ENCODE measurements at places on chromosomes 1 and 21.

GRCh38 chr1:220652995-220653394 lies 37.2 kb upstream of the C1orf115 start:
- no peak for DNase-seq

DNA sequence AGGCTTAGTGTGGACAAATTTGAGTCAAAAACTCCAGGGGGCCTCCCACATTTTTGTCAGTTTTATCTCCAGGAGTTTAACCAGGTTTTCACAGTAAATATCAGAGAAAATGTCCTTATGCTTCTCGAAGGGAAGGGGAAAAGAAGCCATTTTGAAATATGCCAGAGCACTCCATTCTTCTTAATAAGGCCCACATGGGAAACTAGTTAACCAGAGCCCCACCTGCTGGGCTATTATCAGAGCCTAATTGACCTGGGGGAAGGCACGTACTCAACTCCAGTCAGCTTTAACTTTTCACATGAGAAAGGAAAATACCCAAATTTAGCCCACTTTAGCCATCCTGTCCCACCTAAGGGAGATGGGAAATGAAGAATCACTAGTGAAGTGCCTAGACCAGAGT lies 296.3 kb downstream of the PTBP2 start:
- no peak for DNase-seq

DNA sequence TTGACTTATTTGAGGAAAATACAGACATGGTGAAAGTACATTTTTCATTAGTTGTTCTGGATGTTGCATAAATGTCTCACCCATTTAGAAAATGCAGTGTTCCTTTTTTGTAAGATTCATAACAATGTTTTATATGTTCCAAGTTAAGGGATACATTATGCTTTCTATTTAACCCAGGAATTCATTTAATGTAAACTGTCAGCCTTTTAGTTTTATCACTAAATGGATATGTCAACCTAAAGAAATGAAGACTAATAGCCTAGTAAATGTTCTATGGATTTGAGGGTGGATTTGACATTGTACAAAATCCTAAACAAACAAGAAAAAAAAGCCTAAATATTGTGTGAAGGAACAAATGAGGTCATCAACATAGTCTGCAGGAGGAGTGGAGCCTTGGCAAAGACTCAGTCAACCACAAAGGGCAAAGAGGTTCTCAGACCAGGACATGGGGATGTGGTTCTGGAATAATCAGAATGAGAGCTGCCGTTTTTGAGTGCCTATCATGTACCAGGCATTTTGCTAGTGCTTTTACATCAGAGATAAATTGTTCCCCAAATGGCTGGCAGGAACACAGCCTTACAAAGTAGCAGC lies 8.8 kb upstream of the INSL5 start:
- no peak for DNase-seq

GRCh38 chr1:113981962-113982931 lies 3.0 kb downstream of the OLFML3 start:
- no peak for DNase-seq

DNA sequence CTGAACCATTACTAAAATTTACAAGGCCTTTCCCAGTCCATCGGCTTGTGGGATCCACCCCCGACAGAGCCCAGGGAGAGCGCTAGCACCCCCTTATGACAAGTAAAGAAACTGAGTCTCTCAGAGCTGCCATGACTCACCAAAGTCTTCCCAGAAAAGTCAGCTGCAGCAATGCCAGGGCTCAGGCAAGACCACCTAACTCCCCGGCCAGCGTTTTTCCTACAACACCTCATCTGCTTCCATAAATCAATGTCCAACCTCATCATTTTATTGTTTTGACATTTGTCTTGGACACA lies 15.0 kb downstream of the DHCR24 start:
- DNase-seq = no peak

GRCh38 chr1:62335656-62336055 lies 16.4 kb upstream of the KANK4 start:
- DNase-seq = no peak

DNA sequence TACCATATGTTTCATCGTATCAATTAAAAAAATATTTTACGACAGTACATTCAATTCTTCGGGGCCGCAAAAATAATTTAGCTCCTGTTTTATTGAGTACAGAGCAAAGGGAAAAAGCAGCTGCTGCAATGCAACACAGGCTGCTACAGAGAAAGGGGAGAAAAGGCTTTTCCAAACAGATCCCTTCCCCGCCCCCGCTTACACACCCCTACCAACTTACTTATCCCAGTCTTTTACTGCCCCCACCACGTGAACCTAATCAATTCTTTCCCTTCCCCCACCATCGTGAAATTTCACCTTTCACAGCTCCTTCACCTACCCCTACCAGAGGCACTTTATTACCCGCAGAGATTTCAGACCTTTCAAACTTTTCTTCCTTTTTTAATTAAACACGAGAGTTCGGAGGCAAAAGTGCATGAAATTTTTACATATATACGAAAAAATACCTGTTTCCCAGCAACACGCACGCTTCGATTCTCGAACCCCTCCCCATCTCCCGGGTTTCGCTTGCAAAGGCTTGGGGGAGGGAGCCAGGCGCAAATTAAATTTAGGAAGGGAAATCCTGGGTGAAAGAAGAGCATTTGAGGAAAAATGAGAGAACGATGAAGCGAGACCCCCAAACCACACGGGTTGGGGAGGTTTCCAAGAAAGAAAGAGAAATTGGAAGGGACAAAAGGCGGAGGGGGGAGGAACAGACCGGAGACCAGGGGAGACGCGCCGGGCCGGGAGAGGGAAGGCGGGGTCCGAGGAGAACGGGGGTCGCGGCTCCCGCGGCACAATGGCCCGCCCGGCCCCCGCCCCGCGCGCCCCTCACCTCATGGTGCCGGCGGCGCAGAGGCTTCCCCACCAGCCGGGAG lies 823 bp downstream of the ENAH start:
- no peak for DNase-seq

DNA sequence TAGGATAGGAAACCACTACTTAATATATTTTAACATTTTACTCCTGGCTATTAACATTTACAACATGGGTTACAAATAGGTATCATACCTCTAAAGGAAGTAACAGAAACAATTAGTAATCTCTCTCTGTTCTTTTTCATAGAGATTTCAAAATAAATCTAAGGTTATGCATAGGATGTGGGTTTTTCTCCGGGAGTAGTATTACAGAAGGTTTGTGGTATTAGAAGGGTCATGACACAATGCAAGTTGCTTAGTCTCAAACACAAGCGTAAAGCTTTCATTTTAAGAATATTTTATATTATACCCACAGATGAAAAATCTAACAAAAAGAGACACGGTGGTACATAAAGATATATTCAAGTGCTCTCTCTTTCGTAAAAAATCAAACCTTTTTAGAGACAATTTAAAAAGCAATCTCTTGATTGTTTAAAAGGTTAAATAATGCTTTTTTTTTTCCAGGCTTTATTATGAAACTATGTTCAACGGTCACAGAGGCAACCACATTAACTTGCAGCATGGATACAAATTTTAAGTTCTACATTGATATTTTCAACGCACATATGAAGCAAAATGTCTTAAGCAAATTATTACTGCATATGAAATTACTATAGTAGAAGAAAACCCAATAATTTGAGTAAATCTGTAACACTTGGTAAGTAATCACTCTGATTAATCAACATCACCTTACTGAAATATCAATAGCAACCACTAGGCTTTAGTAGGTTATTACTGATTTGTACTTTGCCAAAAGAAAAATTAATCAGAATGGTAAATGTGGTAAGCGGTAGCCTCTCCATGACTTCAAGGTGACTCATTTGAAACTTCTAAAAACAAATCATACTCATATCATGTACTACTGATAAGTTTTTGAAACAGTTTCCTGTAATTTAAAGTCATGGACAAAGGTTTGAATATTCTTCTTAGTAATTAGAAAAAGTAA lies 97.4 kb upstream of the GFI1 start:
- DNase-seq = no peak

DNA sequence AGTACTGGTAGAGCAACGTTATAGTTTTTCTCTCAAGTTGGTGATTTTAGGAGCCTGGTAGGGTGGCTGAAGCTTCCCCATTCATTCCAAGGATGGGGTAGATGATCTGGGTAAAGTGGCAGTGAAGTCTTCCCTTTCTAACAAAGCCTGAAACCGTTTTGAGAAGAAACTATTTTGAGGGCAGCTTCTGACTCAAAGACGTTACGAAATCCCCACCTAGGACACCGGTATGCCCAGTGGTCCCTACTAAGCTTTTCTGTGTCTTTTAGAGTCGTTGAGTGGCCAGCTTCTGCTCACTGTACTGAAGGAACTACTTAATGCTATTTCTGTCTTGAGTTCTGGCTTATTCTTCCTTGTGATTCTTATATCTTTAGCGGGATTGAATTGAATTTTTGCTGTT lies 1.4 kb downstream of the WDTC1 start:
- no peak for DNase-seq

DNA sequence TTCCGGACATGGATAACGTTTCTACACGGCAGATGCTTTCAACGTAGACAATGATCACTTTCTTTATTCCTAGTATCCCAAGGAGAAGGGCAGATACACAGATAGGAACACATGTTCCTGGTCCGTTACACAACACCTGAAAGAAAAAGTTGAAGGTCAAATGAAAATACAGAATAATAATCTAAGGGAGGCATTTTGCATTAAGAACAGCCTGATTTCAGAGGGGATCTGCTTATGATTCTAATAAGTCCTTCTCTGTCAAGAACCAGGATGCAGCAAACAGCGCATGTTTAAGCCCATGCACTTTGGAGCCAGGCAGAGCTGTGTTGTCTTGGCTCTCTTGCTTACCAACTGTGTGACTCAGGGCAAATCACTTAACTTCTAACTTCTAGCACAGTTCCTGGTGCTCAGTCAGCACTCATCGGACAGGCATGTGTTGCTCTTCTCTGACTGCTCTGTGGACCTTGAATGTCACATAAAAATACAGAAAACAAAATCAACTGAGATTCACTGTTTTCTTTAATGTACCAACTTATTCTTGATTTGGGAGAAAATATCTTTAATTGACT lies 56.3 kb upstream of the CNN3 start:
- DNase-seq = no peak

- no peak for DNase-seq
Measured at GRCh38 chr21:19433623-19434022, 1030.0 kb upstream of the TMPRSS15 start.
